Foreskin keratinocyte (primary cell): ENCODE measurements at places on chromosomes 7 and 10. TPM values are rescaled to one million over a fixed set of nuclear protein-coding genes. Genes with fewer than 3 reads are reported as not detected.

DNA sequence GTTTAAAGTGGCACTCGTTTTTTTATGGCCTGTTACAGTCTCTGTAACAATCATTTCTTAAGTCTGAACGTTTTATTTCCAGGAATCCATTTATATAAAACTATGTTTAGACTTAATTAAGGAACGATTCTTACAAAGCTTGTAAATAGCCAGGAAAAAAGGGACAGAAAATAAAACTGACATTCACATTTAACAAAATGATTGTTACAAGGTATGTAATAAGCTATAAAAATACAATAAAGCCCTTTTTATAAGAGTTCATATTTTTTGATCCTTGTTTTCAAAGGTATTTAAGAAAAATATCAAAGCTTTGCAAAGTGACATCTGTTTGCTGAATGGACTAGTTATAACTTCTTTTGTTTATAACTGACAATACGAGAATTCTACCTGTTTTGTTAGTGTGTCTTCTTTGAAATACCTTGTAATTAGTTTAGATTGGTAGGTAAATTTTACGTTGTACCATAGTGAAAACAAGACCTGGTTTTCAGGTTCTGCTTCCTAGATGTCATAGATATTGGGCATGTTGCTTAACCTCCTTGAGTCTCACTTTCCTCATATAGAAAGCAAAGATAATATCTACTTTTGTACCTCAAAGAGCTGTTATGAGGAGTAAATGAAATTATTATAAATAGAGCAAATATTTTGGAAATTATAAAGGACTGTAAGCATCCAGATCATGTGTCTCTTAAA, 25.8 kb downstream of the BTRC start:
- DNase-seq: no peak

DNA sequence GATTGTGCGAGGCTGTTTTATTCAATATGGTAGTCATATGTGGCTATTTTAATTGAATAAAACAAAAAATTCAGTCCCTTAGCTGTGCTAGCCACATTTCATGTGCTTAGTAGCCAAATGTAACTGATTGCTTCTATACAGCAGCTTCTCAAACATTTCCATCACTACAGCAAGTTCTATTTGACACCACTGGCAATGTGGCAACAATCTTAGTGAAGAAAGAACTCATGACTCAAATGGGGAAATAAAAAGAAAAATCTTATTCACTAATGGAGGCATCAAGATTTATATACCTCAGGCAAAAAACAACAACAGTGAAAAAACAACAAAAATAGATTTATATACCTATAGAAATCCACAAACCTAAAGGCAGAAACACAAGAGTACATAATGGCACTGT, 17.9 kb downstream of the SEM1 start:
- DNase-seq: no peak

DNA sequence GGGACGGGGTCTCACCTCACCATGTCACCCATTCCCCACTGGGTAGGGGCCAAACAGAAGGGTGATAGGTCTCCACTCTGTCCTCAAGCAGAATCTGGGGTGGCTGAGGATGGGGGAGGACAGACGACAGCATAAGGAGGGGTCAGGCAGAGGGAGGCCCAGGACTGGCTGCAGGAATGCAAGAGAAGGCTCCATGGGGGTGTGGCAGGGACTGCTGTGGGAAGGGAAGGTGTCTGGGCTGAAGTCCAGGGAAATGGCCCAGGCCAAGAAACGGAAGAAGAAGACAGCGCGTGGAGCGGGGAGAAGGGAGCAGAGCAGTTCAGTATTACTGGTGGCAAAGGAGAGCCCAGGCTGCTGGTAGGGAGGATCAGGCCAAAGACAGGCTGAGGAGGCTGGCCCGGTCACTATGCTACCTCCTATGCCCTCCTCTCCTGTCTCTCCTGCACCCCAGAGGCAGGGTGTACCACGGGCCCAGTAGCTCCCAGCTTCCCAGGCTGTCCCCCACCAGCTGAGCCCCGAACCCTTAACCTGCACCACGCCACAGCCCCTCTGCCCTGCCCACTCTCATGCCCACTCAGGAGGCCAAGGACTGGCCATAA, 60.9 kb downstream of the GRB10 start:
- DNase-seq: no peak

- DNase-seq: no peak
These were observed 43.4 kb downstream of the PRF1 start for GRCh38 chr10:70558871-70559810.

Gene XRCC2
- total RNA-seq: 7.0 and 9.3 TPM in 2 replicates
